ENCODE measurements at places on chromosomes 16 and 17.

GRCh38 chr17:75933808-75934207, 7.0 kb downstream of the FBF1 start:
- DNase-seq: no peak

GRCh38 chr16:71885261-71885650, 1.3 kb upstream of the ZNF821 start:
- no peak for DNase-seq

GRCh38 chr17:58969156-58969555, 137.5 kb downstream of the TRIM37 start:
- peak; percentile 44 for DNase-seq

GRCh38 chr17:17723354-17724261, 42.4 kb downstream of the RAI1 start:
- DNase-seq: peak; percentile 80

GRCh38 chr17:16878084-16878483, 93.8 kb downstream of the TNFRSF13B start:
- no peak for DNase-seq

- DNase-seq: no peak
Observed at GRCh38 chr16:88458039-88458772, 5.1 kb downstream of the ZFPM1 start.

DNA sequence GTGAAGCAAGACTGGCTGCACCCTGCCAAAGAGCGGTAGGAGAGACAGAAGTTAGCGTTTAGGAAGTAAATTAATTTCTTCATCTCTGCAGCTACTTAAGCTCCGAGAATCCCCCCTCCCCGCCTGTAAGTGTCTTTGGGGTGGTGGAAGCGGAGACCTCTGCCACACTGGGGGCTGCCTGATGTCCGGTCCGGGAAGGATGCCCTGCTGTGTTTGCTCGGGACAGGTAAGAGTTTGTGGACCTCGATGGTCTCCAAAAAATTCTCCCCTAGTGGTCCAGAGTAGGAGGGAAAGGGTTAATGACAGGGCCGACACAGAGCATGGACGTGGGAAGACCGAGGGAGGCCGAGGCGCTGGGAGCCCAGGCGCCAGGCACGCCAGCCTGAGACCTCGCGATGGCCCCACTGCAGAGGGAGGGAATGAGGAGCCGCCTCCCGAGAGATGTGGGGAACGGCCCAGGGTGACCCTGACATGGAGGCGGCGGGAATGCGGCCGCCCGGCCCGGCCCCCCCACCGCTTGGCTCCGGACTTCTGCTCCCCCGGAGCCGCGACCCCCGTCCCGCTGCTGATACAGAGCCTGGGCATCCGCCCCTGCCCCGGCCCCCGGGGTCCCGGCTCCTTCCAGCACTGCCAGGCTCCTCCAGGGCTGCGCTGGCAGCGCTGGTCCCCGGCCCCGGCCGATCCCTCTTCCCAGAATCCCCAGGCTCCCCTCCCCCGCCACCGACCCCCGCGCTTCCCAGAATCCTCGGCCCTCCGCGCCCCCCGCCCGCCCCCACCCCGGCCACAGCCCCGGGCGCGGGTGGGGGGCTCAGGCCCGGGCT, 680 bp downstream of the ZNF629 start:
- DNase-seq: no peak

- no peak for DNase-seq
Observed at GRCh38 chr17:3801347-3801746, 359 bp upstream of the ITGAE start.

- DNase-seq: no peak
Observed at GRCh38 chr16:85660843-85661739, 27.7 kb downstream of the GINS2 start.

DNA sequence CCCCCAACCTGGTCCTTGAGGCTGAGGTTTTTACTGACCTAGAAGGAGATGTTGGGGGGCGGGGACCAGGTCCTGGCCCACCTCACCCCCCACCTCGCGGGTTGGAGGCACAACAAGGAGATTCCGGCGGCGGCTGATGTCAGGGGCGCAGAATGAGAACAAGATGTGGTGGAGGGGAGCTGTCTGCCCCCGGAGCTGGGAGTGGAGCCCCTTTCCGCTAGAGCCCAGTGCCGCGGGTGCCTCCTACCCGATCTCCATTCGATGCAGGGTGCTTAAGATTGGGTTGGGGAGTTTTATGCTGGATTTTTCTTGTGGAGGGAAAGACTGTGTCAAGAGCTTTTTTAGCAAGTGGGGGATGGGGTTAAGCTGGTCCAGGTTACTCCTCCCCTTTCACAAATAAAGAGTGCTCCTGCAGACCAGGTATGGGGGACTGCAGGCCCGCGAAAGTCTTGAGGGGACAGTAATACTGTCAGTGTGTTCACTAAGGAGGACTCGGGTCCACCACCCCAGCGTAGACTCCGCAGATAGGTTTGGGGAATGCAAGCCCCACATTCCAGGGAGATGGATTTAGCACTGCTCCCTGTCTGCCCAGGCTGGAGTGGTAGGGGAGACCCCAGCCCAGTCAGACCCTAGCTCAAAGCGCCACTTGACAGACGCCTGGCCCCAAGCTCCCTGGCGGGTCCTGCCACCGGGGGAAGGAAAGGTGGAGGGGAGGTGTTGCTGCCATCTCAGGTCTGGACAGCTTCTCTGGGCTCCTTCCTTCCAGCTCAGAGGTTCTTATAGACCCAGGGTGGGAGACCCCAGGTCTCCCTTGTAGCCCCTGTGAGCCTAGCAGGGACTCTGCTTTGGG, 2.0 kb downstream of the CACNA1G start:
- no peak for DNase-seq

DNA sequence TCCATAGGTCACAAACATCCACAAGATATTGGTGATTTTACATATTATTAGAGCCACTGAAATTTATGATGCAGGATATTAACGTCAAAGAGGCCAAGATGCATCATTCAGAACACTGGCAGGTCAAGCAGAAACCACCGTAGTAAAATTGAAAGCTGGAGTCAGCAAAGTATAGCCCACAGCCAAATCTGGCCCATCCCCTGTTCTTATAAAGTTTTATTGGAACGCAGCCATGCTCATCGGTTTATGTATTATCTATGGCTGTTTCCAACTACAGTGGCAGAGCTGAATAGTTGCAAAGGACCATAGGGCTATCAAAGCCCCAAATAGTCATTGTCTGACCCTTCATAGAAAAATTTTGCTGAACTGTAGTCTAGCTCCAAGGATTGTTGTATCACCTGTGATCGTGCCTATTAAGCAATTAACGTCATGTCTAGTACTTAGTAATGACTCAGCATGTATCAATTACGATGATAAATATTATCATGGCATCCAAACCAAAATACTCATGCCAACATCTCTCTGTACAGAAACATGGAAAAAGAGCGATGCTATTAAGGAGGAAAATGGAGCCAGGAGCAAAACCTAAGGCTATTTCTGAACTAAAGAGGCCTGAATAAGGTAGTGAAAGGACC, 165.6 kb downstream of the IRX3 start:
- DNase-seq: no peak

- DNase-seq: peak; percentile 80
Observed at GRCh38 chr17:3980381-3981014, 16.3 kb upstream of the ATP2A3 start.

DNA sequence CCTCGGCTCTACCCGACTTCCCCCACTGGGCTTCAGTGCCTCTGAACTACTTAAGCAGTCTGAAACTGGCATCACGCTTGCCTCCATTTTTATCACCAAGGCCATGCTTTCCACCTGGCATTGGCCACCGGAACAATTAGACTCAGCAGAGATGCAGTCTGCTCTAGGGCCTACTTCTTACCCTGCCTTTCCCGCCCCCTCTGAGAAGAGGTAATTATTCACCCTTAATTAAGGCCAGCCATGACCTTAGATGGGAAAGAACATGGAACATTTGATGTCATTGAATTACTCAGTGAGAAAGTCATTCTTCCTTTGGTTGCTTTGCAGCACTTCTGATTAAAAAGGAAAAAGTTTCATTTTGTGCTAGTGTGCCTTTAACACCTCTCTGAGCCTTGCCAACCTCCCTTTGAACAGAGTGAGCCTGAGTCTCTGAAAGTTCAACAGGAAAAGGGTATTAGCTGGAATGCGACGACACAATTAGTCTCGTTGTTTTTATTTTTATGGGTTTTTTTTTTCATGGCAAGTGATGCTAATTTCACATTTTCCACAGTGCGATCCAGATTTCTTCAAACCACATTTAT, 60.9 kb upstream of the TNRC6A start:
- no peak for DNase-seq

Measured in NCI-H2171 treated with DMSO at 0.1 percent for 48 hours (cell line).